ENCODE measurements at places on chromosomes 12 and 14.

DNA sequence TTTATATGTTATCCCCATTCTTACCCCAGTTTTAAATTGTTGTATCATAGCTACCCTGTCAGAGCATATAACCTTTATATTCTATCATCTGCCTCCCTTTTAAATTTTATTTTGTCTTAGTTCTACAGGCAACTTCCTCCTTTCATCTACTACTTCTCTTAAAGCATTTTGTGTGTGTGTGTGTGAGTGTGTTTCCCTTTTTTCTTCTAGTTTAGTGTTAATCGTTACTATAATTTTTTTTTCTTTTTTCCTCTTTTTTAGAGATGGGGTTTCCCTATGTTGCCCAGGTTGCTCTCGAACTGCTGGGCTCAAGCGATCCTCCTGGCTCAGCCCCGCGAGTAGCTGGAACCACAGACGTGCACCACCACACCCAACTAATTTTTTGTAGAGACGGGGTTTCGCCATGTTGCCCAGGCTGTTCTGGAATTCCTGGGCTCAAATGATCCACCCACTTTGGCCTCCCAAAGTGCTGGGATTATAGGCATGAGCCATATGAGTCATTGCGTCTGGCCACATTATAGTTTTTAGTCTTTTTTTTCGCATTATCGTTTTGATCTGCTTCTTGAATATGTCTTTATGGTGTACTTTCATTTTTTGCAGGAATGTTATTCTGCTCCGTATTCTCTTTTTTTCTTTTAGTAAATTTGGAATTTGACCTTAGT lies 33.1 kb upstream of the FBXO34 start:
- DNase-seq, result no peak

- no peak for DNase-seq
These were observed 18.0 kb downstream of the GPRC5A start for GRCh38 chr12:12909228-12909994.

DNA sequence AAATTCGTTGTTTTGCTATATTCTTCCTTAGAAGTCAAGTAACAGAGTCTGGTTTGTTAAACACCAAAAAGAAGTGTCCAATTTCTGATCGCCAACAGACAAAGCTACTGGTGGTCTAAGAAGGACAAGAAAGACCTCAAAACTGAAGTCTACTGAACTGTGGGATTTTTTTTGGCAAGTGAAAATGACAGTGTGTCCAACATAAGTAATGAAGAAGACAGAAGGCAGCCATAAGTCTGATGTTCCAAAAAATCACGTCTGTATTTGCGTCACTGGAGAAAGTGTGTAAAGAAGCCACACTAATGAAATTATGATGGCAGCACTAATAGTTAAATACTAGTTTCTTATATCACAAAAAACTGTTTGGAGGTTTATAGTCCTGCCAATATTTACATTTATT lies 32.6 kb downstream of the WASHC3 start:
- DNase-seq, result no peak

DNA sequence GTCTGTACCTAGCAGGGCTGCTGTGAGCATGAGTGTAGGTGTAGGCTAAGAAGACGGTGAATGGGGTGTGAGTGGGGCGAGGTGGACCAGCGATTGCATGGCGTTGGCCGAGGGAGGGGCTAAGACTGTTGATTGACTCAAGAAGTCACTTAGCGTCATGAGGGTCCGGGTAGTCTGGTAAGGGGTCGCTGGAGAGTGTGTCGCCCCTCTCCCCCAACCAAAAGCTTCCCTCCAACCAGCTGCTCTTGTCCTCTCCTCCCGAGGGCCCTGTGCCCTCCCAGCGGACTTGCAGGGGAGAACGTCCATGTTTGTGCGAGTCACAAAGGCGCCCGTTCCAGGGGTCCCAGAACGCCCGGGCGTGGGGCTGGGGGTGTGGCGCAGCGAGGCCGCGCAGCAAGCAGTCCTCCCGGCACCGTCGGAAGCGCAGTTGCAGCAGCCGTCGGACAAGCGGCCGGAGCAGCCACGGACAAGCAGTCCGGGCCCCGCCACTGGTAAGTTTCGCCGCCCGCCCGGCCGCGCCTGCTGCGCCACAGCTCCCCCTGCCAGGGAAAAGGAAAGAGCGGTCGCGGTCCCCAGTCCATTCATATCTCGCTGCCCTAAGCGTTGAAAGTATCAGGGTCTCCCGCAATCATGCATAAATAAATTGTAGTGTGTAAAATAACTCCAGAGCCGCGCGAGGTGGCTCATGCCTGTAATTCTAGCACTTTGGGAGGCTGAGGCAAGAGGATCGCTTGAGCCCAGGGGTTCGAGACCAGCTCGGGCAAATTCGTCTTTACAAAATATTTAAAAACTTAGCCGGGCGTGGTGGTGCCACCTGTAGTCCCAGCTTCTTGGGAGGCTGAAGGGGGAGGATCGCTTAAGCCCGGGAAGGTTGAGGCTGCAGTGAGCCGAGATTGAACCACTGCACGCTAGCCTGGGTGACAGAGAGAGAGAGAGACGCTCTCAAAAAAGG lies at the start of gene CCDC63:
Gene CCDC63 (plus strand): TSS at position 373 of the 952 bp plus-strand sequence. CDS start 5,968 bp downstream, outside the sequence.
- DNase-seq, result peak; percentile 40

DNA sequence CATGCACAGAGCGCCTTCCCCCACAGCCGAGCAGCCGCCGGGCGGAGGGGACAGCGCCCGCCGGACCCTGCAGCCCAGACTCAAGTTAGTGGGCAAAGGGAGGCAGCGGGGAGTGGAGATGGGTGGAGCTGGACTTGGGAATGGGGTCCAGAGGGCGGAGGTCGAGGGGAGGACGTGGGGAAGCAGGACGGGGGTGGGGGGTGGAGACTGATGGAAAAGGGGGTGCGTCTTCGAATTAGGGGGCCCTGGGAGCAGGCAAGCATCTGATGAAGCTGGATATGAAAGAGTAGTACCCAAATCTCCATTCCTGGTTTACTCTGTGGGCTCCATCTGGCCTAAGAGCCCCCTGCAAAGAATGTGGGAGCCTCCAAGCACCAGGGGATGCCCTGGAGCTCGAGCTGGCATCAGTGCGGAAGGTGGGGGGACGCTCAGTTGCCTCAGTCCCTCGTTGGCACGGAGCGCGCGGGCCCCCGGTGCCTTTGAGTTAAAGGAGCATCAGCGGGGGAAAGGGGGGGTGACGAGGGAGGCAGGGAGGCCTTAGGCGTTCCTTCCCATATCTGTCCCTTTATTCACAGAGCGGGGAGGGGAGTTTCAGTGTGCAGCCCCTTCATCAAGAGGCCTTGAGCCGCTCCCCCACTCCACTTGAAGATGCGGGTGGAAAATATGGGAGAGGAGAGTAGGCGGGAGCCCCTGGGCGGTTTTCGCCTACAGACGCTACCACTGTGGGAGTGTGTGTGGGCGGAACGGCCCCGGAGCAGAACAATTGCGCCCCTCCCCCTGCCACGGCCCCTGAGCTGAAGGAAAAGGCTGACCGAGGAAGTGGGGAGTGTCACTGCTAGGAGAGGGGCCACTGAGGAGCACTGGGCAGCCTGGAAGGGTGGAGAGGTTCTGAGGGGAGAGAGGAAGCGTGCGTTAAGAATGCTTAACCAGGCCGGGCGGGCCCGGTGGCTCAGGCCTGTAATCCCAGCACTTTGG lies 644 bp downstream of the NAB2 start:
- no peak for DNase-seq

DNA sequence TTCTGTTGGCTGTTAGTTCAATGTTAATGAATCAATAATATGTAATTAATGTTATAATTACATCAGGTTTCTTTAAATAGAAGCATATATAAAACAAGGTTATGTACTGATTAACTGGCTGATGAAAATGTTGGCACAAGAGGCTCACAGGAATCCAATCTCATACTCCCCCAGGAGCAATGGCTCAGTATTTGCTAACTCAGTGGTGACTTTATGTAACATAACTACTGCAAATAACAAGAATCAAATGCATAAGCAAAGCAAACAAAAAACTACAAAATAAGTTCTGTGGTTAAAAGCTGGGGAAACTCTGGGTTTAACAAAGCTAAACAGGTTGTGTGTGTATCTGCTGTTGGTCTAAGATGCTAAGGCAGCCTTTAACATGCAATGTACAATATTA lies 27.7 kb upstream of the BBS10 start:
- no peak for DNase-seq

DNA sequence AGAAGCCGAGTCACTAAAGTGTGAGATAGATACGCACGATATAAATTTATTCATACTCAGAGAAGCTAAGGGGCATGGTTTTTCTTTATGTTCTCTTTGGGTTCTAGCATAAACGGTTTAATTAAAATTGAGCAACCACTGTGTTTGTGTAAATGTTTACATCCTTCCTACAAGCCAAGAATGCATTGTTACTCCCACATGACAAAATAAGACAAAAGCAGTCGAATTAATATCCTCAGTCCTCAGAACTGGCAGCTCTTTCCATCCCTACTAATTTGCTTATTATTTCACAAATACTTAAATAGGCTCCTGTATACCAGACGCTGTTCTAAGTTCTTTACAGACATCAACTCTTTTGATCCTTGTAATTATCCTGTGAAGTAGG lies 32.0 kb downstream of the SSPN start:
- DNase-seq, result no peak

GRCh38 chr12:544142-544541 lies 84.4 kb downstream of the B4GALNT3 start:
- DNase-seq, result no peak

GRCh38 chr14:65177551-65177950 lies 75.2 kb upstream of the MAX start:
- DNase-seq, result no peak

DNA sequence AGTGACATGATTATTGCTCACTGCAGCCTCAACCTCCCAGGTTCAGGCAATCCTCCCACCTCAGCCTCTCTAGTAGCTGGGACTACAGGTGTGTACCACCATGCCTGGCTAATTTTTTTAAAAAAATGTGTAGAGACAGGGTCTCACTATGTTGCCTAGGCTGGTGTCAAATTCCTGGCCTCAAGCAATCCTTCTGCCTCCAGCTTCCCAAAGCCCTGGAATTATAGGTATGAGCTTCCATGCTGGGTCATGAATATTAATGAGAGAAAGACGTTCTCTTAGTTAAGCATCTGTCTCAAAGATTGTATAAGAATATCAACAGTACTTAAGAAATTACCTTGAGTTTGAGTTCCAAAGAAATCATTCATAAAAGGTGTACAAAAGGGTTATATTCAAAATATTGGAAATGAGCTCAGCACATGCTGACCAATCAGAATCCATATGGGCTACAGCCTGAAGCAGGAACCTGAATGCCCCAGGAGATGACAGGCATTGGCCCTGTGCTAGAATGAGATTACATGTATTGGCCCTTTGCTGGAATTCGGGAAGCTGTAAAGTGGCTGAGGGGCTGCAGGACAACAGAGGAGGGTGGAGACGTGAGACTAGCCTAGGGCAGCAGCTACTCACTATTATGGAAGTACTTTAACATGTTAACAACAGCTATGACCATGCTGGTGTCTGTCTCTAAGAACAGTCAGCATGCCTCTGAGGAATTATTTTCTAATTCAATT lies 157.0 kb upstream of the CPNE8 start:
- no peak for DNase-seq

- DNase-seq, result no peak
These were observed 9.3 kb downstream of the GRIP1 start for GRCh38 chr12:66669541-66669940.

- DNase-seq, result no peak
These were observed 38.4 kb upstream of the BCL2L14 start for GRCh38 chr12:12032260-12032791.

DNA sequence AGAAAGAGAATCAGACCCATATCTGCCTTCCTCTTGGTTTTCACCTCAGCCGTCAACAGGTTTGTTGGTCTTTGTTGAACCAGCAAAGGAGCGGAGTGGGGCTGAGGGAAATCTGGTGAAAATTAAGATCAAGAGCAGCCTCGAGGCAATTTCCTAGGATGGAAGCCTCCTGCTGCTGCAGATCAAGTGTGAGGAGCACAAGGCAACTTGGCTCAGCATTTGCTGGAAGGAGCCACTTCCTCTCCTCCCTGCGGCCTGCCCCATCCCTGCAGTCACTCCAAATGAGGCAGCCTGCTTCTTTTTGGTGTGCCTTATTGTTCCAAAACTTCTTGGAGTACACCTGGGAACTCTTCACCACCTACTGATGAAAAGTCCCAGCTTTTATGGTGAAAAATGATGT lies 4.9 kb downstream of the TC2N start:
- no peak for DNase-seq

GRCh38 chr12:127803545-127803944 lies 463.4 kb upstream of the TMEM132C start:
- DNase-seq, result no peak

GRCh38 chr14:97262336-97262735 lies 465.2 kb downstream of the VRK1 start:
- no peak for DNase-seq

DNA sequence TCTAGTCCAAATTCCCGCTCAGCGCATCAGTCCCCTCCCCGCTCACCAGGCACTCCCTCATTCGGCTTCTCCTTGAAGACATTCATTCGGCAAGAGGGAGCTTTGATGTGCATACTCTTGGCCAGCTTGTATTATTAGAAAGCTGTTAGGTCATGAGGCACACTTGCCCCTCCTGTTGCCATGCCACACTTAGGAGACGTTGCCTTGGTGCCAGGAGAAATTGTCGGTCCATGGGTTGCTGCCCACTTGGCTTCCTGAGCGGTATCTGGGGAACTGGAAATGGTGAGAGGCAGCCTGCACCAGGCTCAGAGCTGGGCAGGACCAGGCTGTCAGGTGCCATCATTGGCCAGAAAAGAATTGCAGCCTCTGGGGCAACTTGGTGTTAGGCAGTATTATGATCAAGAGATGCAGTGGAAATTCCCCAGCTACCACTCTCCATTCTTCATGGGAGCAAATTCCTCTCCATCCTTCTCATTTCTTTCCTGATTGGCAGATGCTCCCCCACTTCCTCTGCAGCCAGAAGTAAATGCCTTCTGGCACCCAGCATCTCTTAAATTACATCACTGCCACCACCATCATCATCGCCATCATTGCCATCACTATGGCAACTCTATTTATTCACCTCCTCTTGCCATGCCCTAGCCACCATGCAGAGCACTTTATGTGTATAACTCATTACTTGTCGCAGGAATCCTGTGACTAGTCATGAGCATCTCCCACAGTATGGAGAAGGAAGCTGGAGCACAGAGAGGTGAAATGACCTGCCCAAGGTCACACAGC lies 12.4 kb downstream of the CABP1 start:
- no peak for DNase-seq

DNA sequence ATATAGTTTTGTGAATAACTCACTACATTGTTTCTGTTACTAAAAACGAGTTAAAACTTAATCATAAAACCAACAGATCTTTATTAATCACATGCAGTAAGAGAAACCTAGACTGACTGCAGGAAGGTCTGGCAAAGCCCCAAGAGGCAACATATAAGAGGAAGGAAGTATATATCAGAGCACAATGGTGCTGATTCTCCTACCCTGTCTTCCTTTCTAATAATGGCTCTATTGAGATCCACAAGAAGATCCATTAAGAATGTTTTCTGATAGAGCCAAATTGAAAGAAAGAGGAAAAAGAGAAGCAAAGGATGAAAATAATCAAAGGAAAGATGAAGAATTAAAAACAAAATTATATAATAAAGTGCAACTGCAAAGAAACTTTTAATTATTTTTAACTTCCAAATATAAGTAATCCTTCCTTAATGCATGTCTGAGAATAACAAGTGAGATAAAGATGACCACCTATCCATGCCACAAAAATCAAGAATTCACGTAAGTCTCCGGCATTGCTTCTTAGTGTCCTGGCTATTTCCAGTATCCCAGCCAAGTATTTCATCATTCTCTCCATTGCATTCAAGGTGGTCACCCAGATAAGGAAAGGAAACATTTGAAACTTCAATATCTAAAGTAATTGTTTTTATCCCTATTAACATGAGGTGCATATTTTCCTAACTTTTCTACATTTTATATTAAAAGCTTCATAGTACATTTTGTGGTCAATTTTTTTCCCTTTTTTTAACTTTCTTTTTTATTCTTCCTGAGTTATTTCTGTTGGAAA lies 62.2 kb downstream of the SOX5 start:
- no peak for DNase-seq

- peak; percentile 24 for DNase-seq
These were observed 58.6 kb downstream of the TBX3 start for GRCh38 chr12:114625294-114625851.

All from GM19239 (cell line).